ENCODE measurements at places on chromosomes 16 and 17.

GRCh38 chr17:73335591-73336407, 24.0 kb upstream of the CDC42EP4 start:
- peak; percentile 65 for DNase-seq

DNA sequence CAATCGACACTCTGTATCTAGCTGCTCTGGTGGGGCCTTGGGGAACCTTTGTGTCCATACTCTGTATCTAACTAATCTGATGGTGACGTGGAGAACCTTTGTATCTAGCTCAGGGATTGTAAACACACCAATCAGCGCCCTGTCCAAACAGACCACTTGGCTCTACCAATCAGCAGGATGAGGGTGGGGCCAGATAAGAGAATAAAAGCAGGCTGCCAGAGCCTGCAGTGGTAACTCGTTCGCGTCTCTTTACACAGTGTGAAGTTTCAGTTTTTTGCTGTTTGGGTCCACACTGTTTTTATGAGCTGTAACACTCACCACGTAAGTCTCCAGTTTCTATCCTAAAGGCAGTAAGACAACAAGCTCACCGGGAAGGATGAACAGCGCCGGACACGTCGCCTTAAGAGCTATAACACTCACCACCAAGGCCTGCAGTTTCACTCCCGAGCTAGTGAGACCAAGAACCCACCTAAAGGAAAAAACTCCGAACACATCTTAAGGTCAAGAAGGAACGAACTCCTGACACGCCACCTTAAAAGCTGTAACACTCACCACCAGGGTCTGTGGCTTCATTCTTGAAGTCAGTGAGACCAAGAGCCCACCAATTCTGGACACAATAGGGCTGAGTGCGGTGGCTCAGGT, 64.6 kb downstream of the KPNA2 start:
- DNase-seq: no peak

DNA sequence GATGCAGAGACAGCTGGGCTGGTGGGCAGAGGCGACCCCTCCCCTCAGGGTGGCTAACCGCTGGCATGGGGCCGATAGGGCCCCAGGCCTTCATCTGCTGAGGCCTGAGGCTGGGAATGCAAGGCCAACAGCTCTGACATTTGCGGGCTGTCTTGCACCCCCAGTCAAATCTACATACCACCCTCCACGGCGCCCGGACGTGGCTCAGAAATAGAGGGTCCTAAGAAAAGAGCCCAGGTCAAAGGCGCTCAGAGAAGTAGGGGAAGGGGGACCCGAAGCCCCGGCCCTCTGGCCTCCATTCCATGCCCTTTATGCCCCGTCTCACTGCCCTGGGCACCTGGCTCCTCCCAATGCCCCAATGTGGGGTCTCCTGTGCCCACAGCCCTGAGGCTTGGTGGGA, 142.3 kb downstream of the C16orf78 start:
- no peak for DNase-seq

GRCh38 chr17:41932816-41933389, 2.5 kb downstream of the ODAD4 start:
- peak; percentile 27 for DNase-seq

- no peak for DNase-seq
These were observed 105.8 kb downstream of the VAT1L start for GRCh38 chr16:77894162-77894561.

All from muscle of leg (tissue), 16 donors.